ENCODE measurements at places on chromosomes 4 and X.

- DNase-seq = no peak
Observed at GRCh38 chrX:153521034-153521433, 3.6 kb downstream of the ATP2B3 start.

GRCh38 chr4:154406018-154406795 is 85.4 kb downstream of the DCHS2 start:
- DNase-seq = no peak

- no peak for DNase-seq
Observed at GRCh38 chr4:27123123-27123768, 262.6 kb downstream of the STIM2 start.

DNA sequence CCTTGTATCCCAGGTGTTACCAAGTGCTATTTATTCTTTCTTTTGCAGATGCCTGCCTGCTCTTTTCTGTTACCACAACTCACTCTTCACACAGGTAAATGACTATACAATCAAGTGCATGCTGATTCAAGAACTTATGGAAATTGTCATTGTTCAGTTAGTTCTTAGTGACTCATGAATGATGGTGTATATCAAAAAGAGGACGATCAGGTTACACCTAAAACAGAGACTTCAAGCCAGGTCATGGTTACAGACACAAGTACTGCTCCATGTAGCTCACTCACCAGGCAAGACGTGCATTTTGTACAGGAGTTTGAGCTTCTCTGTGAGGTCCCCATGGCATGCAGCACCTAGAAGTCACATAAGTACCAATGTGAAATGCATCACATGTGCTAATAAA is 59.3 kb upstream of the UCP1 start:
- DNase-seq = no peak

- no peak for DNase-seq
Observed at GRCh38 chr4:32161392-32161791, 1441.2 kb downstream of the PCDH7 start.
